ENCODE measurements at places on chromosomes 7 and 10.
A peak's percentile ranks its signal among the peaks of the same experiment; 100 is the strongest.

DNA sequence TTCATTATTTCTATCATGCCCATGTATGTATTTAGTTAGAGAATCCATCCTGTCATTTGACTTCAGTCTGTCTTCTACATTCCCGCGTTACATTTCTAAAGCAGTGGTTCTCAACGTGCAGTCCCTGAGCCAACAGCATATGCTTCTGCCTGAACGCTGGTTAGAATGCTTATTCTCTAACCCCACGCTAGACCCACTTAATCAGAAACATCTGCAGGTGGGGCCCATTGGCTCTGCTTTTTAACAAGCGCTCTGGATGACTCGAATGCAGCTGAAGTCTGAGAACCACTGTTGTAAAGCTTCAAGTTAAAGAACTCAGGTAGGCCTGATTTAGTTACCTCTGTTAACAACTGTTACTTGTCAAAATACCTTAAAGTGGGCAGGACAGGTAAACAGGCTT lies 38.2 kb downstream of the NEUROD6 start:
- no peak for DNase-seq

DNA sequence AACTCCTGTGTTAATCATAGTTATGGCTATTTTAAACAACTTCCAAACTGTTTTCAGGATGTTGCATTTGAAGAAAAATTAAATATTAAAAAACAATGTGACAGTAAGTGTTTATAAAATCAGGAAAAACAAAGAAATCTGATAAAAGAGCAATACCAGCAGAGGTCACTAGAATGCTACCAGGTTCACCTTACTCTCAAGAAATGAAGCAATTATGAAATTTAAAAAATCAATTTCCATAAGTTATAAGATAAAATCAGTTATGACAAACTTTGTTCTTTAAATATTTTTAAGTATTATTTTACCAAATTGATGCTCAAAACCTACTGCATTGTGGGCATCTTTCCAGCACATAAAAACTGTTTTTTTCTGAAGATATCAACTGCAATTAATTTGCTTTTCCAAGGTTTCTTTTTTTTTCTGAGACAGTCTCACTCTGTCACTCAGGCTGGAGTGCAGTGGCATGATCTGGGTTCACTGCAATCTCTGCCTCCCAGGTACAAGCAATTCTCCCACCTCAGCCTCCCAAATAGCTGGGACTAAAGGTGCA lies 50.7 kb upstream of the RHEB start:
- DNase-seq: no peak

DNA sequence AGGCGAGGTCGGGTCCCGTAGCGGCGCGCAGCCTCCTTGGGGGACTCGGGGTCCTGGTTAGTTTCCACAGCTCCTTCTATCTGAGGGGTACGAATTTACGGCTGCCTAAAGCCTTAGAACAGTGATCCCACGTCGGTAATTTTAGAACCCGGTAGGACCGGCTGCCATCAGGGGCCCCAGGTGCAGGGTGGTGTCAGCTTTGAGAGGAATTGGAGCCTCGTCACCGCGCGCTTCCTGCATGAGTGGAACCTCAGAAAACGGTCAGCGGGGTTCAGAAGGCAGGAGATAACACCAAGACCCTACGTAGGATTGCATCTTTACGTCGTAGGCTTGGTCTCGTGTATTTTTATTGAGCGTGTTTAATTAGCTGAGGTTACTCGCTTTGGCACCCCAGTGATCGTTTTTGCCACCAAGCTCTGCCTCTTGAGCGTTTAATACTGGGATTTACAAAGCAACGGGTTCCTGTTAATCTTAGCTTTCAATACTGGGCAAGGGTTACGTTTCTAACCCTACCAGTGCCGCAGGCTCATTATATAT lies 443 bp downstream of the RNF32 start:
- no peak for DNase-seq

GRCh38 chr10:70903262-70903921 lies 15.0 kb upstream of the PCBD1 start:
- DNase-seq: no peak

DNA sequence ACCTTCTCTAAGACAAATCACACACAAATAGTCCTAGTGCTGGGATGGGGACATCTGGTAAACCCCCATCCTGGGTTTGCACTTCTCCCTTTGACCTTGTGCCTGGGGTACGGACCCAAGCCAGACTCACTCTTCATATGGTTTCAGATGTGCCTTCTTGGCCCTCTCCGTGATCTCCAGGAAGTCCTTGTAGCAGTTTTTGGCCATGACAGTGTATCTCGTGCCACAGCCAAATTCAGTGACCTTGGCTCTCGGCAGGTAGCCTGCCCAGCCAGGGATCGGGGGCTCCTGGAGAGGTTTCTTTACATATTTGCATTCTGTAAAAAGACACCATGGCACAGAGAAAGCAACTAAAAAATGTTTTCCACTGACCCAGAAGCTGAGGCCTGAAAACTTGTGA lies 43.9 kb downstream of the PNLIPRP2 start:
- no peak for DNase-seq

- DNase-seq: peak; percentile 84
Measured at GRCh38 chr7:54837168-54837567, 78.2 kb upstream of the SEC61G start.

- peak; percentile 22 for DNase-seq
Measured at GRCh38 chr7:142391191-142391992, 133.5 kb upstream of the PRSS58 start.

- DNase-seq: no peak
Measured at GRCh38 chr7:123864012-123864411, 19.0 kb downstream of the HYAL4 start.

DNA sequence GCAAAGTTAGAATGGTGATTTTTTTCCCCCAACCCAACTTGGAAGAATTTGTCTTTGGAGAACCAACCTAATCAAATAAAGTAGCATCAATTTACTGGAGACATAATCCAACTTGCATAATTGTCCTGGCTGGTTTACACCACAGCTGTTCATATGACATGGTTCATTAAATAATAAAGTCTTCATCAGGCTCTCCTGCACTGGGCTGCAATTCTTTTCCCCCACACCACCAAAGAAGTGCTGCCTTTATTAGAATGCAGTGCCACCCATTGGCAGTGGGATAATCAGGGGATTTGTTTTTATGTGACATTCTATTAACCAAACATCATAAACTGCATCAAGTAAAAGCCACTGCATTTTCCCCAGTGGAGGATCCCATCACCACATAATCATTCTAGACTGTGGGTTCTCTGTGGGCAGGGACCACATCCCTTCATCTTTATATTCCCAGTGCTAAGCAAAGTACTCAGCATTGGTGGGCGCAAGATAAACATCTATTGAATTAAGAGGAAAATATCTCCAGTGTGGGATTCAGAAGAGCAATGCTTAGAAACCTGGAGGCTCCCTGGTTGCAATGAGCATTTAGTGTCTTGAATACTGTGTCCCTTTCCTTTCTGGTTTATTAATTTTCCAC lies 322.0 kb downstream of the KCNMA1 start:
- no peak for DNase-seq

GRCh38 chr7:135355377-135356048 lies 121.9 kb downstream of the STRA8 start:
- DNase-seq: no peak

- DNase-seq: no peak
Measured at GRCh38 chr7:87510411-87510875, 35.0 kb upstream of the ABCB4 start.
